NCI-H1436 treated with DMSO at 0.1 percent for 48 hours (cell line): ENCODE measurements at places on chromosomes 13 and 19.

GRCh38 chr13:39379118-39379517, 223.9 kb downstream of the LHFPL6 start:
- DNase-seq: no peak

DNA sequence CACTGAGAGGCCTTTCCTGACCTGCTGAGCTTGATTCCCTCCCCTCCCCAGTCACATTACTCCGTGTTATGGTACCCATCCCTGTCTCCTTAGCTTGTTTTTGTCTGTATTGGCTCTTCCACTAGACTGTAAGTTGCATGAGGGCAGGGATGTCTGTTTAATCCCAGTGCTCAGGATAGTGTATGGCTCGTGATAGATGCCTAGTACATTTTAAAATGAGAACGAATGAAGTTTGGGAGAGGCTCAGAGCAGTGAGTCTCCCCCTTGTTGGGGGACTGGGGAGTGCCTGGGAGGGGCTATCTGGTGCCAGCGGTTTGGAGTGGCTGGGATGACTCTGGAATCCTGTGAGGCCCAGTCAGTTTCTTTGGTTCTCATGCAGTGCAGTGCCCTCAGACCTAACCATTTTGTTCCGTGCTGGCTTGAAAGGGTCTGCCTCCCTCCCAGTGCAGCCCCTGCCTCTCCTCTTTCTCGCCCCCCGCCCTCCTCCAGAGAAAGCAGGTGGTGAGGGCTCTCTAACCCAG, 35.5 kb downstream of the ACTN4 start:
- no peak for DNase-seq

GRCh38 chr13:114017966-114018365, 44.1 kb upstream of the C13orf46 start:
- DNase-seq: no peak

GRCh38 chr19:2391118-2391725, 31.2 kb downstream of the TMPRSS9 start:
- no peak for DNase-seq

GRCh38 chr13:36717966-36718545, 44.2 kb downstream of the SERTM1 start:
- no peak for DNase-seq

DNA sequence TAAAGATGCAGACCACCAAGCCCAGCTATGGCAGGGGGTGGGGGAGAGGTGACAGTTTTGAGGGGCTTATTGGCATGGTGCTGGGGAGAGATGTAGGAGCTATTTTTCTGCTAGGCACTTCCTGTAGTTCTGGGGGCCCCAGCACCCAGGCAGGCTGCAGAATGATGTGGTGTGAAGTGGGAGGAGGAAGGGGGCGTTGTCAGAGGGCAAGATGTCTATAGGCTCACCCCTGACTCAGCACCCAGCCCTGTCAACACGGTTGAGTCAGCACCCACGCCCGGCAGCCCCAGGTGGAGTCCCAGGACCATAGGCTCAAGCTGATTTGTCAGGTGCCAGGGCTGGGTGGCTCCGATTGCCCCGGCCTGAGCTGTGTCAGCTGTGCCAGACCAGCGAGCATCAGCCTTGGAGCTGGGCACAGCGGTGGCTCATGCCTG, 5.8 kb downstream of the KLF2 start:
- no peak for DNase-seq

GRCh38 chr13:28503182-28503967, 8.4 kb upstream of the FLT1 start:
- no peak for DNase-seq

- no peak for DNase-seq
Observed at GRCh38 chr19:8580710-8581281, 3.6 kb upstream of the MYO1F start.

DNA sequence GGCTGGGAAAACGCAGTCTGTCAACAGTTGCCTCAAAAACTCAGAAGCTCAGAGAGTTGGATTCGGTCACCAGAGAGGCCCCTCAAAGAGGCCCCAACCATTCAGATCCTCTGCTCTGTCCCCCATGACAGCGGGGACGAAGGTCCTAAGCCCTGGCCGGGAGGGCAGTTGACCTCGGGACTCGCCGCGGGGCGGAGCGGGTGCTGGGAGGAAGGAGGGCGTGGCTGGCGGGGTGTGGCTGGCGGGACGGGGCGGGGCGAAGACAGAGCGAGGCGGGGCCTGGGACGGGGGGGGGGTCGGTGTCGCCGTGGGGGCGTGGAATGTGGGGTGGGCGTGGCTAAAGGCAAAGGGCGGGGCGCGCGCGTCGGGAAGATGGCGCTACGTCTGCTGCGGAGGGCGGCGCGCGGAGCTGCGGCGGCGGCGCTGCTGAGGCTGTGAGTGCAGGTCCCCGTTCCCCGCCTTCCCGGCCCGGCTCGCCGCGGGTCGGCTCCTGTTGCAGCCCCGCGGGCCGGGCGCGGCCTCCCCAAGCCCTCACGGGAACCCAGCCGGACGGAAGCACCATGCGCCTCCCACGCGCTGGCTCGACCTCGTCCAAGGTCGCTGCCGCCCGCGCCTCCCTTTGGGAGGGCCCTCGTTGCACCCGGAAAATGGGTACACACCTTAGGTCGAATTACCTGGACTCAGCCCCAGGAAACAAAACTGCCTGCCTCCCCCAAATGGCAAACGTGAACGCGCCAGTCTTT, 105.2 kb downstream of the TM9SF2 start:
- DNase-seq: no peak

- no peak for DNase-seq
Observed at GRCh38 chr13:101155920-101156319, 260.4 kb downstream of the NALCN start.

GRCh38 chr19:2455851-2456570, 748 bp downstream of the LMNB2 start:
- DNase-seq: no peak

GRCh38 chr13:24203811-24204210, 43.3 kb downstream of the SPATA13 start:
- DNase-seq: no peak

DNA sequence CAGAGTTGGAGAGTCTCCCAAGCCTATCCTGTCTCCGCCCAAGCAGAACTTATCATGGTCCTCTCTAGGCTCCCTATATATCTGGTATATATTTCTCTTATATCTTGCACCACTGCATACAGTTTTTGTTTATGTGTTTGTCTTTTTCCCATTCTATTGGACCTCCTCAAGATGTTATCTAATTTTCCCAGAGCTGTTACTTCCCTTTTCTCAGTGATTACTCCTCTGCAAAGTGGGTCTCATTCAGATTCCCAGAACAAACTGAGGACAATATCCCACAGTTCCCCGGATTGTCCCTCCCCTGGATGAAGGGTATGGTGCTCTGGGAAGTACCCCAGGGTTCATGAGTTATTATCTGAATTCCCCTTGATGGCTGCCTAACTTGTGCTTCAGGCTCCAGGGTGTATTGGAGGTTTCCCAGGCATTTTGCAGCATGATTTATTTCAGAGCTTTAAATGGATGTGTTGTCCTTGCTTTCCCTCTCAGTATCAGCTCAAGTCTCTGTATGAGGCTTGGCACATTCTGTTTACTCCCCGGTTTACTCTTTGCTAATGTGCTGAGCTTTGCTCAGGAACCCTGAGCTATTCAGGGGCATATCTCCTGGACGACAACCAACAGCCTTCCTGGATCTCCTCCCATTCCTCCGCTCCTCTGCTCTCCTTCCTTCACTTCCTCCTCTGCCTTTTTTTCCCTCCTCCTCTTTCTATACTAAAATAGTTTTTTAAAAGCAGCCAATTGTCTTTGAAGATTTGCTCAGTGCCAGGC, 329.3 kb downstream of the SPRY2 start:
- no peak for DNase-seq

- no peak for DNase-seq
Observed at GRCh38 chr19:16649734-16650133, 10.2 kb downstream of the SMIM7 start.

- DNase-seq: no peak
Observed at GRCh38 chr13:64332048-64332447, 2898.1 kb downstream of the PCDH9 start.

DNA sequence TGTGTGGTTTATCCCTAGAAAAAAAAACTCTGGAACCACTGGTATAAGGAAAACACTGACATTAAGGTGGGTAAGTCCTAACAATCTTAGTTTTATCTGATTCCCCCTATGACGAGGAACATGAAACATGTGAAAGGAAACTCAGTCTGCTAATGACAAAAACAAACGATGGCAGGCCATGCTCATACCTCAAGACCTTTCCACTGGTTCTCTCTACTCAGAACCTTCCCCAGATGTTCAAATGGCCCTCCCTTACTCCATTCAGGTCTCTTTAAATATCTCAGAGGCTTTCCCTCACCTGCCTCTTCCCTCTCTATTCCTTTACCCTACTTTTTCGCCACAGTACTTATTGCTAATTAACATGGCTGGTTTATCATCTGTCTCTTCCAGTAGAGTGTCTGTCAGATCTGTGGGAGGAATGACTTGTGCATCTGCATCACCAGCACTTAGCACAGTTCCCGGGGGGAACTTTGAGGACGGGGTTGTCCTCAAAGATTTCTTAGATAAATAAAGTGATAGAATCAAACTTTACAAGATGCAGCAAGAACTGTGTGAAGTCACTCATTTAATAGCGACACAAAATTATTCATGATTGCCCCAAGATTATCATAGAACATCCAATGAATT, 1.5 kb downstream of the TUBGCP3 start:
- no peak for DNase-seq

DNA sequence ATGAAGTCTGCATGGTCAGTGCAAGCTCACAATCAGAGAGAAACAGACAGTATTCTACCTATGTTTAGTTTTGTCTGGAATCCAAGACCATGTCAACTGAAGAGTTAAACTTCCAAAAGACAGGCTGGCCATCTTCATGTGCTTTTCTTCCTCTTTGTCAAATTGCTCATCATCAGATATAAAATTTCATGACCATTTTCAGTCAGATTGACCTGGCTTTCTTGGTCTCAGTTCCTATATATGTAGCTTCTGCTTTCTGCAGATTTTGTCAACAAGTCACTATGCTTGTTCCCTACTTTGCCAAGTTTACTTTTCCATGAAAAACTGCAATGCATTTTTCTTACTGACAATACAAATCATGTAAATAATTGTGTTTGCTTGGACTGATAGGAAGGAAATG, 13.9 kb downstream of the SLC46A3 start:
- no peak for DNase-seq
